ENCODE measurements at places on chromosomes 7 and 10.

- no peak for DNase-seq
Observed at GRCh38 chr10:130630135-130630534, 493.9 kb downstream of the GLRX3 start.

DNA sequence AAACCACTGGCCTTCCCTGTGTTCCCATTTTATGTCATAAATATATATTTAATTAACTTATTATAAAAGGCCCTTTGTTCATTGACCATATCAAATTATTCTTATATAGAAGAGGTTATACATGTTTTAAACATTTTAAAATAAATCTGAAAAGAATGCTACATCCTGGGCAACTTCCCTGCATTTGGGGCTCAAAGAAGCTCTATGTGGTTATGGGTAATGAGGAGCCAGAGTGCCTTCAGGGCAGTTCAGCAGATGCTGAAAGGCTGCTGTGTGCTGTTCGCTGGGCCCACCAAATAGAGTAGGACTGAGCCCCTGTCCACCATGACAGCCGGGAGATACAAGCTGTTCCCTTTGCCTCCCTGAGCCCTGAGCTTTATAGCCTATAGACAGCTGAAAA is 35.9 kb downstream of the HTRA1 start:
- DNase-seq = no peak

DNA sequence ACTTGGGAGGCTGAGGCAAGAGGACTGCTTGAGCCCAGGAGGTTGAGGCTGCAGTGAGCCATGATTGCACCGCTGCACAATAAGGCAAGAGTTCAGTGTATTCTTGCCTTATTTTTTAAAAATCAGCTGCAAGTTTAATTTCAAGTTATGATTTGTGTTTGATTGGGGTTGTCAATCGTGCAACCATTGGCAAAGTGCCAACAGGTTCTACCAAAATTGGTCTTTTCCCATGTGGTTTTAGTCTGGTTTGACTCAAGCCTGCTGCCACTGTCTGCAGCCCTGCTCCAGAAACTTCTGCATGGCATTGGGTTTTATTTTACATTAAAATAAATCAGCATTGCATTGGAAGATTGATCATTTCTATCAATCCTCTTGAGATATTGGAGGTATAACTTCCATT is 72.7 kb downstream of the PTPRE start:
- no peak for DNase-seq

DNA sequence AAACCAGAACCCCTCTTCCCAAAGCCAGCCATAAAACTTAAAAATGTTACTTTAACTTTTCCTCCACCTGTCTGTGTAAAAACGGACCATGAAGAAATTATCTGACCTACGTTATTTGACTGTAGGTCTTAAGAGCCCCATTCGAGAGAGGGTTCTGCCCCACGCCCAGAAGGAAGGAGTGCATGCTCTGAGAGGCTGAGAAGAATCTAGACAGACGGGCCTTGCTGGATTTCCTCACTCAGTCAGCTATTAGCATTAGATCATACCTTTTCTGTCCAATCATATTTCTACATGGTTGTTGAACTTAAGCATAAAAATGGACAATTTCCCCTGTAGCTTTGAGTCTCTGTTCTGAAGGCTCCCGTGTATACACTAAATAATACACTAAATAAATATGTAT is 38.1 kb upstream of the WDR11 start:
- DNase-seq = no peak

DNA sequence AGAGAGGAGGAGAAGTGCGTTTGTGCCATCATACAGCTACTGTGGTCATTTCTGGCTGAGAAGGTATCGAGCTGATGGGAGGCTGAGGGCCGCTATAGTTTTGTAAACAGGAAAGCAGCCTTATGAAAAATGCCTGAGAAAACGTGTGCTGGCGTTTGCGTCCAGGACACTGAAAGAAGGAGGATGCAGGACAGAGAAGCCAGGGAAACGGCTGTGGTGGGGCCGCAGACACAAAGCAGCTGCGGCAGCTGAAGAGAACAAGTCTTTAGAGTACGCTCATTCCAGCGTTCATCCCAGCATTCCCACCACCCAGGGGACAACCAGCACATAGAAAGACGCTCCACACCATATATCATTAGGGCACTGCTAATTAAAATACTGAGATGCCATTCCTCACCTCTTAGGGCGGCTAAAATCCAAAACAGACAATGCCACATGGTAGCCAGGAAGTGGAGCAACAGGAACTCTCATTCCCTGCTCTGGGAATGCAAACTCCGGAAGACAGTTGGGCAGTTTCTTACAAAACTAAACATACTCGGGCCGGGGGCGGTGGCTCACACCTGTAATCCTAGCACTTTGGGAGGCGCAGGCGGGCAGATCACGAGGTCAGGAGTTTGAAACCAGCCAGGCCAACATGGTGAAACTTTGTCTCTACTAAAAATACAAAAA is 18.4 kb downstream of the GNA12 start:
- DNase-seq = no peak

DNA sequence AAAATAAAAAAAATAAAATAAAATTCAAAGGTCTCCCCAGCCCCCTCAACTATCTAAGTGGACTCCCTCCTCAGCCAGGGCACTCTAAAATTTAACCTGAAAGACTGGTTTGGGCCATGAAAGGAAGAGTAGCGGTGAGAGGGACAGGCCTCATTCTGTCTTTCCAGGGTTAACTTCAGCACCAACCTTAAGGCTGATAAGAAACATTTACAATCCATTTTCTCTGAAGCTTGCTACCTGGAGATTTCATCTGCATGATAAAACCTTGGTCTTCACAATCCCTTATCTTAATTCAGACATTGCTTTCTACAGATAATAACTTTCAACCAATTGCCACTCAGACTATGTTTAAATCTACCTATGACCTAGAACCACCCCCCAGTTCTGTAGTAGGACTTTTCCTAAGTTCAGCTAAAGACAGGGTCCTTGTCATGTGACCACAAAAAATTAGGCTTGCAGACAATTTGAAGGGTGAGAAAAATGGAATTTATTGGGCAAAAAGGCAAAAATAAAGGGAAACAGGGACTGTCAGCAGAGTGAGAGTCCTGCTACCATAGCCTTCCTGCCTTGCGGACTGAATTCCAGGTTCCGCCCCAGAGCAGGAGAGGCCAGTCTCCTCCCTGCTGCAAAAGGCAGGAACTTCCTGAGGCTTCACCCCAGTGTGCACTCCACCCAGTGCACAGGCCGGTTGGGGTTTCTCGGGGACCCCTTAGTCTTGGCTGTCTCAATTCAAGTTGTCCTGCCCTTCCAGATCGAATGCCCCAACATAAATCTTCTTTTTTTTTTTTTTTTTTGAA is 26.0 kb downstream of the AGK start:
- DNase-seq = no peak

- DNase-seq = no peak
Observed at GRCh38 chr10:63614371-63614891, 93.2 kb downstream of the REEP3 start.

DNA sequence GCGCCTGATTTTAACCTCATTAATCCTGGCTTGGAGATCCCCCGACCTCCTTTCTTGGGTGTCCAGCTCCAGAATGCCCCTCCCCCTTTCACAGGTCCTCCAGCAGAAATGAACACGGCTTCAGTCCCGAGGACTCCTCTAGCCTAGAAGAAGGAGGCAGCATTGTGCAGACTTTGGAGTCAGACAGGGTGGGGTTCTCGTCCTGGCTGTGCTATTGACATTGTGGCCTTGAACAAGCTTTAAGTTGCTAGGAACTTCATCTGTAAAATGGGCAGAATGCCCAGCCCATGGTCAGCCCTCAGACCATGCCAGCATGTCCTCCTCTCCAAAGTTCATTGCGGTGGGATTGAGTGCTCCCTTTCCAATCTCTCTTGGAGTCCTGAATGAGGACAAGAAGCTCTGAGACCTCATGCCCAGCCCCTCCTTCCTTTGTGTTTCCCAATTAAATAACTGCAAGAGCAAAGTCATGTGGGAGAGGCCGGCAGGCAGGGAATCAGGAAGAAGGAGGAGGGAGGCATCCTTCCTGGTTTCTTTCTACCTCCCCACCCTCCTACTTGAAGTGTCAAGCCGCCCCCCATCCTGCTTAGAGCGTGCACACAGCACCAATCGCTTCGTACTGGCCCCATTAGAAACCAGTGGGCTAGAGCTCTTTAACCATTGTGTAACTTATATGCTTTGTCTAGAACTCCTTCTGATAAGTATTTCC is 86.4 kb downstream of the RBM20 start:
- no peak for DNase-seq

DNA sequence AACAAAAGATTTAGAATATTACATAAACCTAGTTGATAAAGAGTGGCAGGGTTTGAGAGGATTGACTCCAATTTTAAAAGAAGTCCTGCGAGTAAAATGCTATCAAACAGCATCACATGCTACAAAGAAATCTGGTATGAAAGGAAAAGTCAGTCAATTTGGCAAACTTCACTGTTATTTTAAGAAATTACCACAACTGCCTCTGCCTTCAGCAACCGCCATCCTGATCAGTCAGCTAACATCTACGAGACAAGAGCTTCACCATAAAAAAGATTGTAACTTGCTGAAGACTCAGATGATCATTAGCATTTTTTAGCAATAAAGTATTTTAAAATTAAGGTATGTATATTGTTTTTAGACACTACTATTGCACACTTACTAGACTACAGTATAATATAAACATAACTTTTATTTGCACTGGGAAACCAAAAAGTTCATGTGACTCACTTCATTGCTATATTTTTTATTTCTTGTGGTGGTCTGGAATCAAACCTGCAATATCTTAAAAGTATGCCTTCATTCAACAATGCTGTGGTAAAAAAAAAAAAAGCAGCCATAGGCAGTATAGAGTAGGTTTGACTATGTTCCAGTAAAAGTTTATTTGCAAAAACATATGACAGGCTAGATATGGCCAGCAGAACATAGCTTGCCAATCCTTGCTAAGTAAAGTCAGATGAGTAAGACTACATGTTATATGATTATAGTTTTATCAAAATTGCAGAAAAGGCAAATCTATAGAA is 74.4 kb downstream of the GLCCI1 start:
- peak; percentile 16 for DNase-seq

DNA sequence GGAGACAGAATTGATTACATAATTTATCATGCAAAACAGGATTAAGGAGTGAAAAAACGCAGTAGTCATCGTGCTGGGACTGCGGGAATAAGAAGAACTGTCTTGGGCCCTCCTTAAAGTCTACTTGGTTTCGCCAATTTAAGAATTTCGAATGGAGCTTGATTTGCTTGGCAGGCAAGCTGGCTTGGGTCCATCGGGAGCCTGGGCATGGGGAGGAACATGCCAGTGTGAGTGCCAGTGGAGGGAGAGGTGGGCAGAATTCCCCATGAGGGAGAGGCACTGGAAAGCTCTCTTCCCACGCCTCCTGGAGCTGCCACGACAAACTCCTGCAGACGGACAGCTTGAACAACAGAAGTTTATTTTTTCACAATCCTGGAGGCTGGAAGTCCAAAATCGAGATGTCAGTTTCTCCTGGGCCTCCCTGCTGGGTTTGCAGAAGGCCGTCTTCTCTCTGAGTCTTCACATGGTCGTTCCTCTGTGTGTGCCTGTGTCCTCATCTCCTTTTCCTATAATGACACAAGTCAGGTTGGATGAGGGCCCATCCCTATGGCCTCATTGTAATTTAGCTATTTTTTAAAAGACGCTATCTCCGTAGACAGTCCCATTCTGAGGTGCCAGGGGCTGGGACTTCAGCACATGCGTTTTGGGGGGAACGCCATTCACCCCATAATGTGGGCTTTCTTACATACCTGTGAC is 528.7 kb upstream of the DPP6 start:
- no peak for DNase-seq

DNA sequence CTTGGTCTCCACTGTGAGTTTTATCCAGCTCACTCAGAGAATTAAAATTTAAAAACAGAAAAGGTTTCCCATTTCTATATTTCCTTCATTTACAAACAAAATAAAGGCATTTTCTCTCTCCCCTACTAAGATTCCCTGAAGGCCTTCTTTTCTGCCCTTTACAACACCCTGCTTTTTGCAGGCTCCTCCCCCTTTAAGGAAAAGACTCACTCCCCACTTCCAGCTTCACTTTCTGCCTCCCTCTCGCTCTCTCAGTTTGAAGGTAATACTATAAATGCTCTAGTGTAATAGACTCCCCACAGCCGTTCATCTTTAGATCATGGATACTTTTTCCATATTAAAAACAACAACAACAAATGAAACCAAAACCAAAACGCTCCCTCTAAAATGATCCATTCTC is 53.3 kb downstream of the CDHR3 start:
- DNase-seq = no peak

- no peak for DNase-seq
Observed at GRCh38 chr7:128304212-128304611, 39.5 kb downstream of the RBM28 start.

DNA sequence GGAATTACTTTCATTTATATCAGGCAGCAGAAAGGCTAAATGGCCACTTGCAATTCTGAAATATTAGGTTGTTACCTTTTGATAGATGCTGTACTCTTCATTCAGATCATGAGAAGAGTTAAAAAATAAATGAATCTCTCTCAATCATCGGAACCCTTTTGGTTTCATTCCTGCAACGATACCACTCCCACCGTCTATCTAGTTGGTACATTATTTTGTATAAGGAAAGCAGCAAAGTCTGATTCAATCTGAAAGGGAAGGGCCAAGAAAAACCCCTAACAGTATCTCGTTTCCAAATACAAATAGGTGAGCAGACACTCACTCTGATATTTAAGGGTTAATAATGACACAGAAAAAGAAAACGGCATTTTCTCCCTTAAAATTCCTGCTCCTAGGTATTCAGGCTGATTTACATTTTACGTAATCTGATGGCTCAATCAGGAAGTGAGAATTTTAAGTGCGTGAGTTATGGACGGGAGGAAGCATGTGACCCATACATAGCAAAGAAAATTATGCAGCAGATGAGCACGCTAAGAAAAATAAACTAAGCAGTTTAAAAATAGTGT is 209.4 kb upstream of the KLF14 start:
- DNase-seq = peak; percentile 68

GRCh38 chr10:2256241-2256640 is 518.9 kb upstream of the ADARB2 start:
- no peak for DNase-seq

- DNase-seq = no peak
Observed at GRCh38 chr7:98464558-98464940, 63.7 kb upstream of the BAIAP2L1 start.

DNA sequence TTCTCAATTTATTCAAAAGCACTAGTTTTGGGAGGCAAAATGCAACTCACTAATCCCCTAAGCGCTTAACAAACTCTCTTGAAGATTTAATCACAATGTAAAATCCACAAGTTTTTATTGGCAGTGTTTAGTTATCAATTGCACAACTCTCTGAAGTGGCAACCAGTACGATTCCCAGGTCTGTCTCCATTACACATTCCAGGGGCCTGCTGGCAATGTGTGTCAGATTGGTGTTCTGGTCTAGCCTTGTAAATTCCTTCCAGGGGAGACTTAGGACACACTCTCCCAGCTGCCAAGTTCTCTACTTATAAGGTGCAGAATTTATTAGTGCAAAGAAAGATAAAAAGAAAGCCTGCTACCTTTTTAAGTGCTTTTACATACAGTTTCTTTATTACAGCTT is 164.7 kb upstream of the HPS1 start:
- no peak for DNase-seq

DNA sequence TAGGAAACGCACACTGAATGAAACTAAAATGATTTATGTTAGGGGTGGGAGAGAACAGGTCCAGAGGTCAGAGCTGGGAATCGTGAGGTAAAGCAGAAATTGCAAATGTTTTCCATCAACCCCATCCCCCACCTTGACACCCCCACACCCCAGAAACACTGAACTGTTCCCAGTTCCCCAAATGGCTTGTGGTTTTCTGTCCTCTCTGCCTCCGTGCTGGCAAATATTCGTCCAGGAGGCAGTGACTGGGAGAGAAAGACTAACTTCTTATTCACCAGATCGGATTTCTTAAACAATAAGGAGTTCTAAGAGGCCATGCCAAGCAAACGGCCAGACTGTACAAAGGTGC is 730 bp upstream of the RASSF4 start:
- no peak for DNase-seq
